Upper lobe of left lung (tissue), 6 donors: ENCODE measurements at places on chromosomes 3 and 15. TPM values are rescaled to one million over a fixed set of nuclear protein-coding genes. Genes with fewer than 3 reads are reported as not detected.

DNA sequence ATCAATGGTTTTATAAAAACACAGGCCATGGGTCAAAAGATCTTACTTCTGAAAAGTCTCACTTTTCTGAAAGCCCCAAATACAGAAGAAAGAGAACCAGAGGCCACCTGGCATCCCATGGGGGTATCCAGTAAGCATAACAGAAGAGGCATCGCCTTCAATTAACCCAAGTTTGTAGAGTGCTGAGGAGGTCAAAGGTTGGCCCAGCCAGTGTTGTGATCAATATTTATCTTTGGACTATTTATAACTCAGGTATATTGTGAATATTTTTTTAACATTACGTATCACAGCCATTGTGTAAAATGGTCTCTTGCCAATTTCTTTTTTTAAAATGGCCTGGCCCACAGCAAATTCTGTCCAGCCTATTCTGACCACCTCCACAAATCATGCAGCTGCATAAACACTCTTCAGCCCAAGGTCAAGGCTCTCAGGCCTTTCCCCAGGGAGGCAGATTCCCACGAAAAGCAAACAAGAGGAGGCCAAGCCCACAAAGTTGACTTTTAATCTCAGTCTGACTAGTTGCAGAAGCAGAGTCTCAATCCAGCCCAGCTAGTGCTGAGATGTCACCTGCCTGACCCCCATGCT, 26.2 kb upstream of the SPTBN5 start:
- H3K27me3 ChIP-seq, result no peaks in the 10 kb centered on the region
- DNase-seq, result no peak
- H3K4me1 ChIP-seq, result peaks cover 62% of the 10 kb centered on the region
- H3K4me3 ChIP-seq, result no peak overlapping the region

DNA sequence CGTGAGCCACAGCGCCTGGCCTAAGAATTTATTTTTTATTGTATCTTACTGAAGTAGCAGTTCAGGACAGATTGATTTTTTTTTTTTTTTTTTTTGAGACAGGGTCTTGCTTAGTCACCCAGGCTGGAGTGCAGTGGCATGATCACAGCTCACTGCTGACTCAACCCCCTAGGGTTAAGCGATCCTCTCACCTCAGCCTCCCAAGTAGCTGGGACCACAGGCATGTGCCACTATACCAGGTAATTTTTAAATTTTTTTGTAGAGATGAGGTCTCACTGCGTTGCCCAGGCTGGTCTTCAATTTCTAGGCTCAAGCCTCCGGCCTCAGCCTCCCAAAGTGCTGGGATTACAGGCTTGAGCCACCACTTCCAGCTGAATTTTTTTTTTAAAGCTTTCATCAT, 99.8 kb upstream of the HERC1 start:
- peaks cover 8% of the 10 kb centered on the region for H3K4me1 ChIP-seq
- H3K27me3 ChIP-seq, result no peaks in the 10 kb centered on the region
- H3K36me3 ChIP-seq, result peaks cover 4% of the 10 kb centered on the region

HTR3E gene
- not detected for total RNA-seq

DNA sequence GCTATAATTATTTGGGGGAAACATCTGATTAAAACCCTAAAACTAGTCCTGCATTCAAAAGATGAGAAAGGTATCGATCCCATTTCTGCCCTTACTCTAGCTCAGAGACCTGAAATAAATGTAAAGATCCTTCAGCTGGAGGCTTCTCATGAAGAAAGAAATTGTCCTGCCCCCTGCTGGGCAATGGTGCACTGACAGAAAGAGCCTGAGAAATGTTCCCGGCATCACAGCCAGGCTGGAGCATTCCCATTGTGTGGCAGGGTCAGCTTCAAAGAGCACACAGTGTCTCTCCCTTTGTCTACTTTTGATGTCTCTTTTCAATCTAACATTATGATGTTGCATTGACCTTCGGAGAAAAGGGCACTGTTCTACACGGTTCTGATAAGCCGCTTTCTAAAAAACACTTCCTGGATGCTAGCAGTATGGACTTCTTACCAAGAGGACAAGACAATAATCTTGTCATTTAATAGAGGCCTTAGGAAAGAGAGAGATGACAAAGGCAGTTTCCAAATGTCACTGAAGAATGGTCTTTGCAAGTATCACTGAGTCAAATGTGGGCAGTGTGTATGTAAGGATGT, 287.5 kb downstream of the MAGI1 start:
- H3K27ac ChIP-seq, result no peak overlapping the region
- H3K4me3 ChIP-seq, result no peak overlapping the region
- no peak for DNase-seq
- H3K4me1 ChIP-seq, result no peaks in the 10 kb centered on the region

LDHAL6B gene
- 2.1 TPM for total RNA-seq
